ENCODE measurements at places on chromosomes 13 and 19. TPM values are rescaled to one million over a fixed set of nuclear protein-coding genes. Genes with fewer than 3 reads are reported as not detected.

Gene ZNF880
- 33.1 TPM for total RNA-seq

Gene ZNF154
- total RNA-seq = 3.6 TPM

Gene LACC1
- total RNA-seq = 41.4 TPM

Gene GPI
- 141 TPM for total RNA-seq

Gene C3
- 8.1 TPM for total RNA-seq

Gene SIGLEC8
- not detected for total RNA-seq

Gene NAPSA
- under 0.01 TPM for total RNA-seq
